Activated CD4-positive, alpha-beta T cell treated with anti-CD3 and anti-CD28 coated beads, Interleukin-2, amount 50 U/mL, for 4 hours (primary cell): ENCODE measurements at places on chromosomes 2 and 18.
A peak's percentile ranks its signal among the peaks of the same experiment; 100 is the strongest.

DNA sequence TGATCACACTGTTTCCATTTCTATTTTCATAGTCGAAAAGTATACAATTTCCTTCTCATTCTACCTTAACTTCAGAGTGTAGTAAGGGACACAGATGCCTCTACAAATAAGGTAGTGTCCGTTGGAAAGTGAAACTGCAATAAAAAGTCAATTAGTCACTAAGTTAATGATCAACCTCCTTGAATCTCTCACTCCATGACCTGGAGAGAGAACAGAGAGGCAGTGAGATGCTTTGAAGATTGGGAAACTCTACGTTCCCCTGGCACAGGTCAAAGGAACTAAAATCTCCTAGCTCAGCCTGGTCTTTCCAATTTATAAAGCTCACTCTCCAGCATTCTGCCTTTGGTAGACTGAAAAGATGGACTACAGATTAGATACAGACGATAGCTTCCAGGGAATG is 153.8 kb upstream of the ACAA2 start:
- no peak for DNase-seq

DNA sequence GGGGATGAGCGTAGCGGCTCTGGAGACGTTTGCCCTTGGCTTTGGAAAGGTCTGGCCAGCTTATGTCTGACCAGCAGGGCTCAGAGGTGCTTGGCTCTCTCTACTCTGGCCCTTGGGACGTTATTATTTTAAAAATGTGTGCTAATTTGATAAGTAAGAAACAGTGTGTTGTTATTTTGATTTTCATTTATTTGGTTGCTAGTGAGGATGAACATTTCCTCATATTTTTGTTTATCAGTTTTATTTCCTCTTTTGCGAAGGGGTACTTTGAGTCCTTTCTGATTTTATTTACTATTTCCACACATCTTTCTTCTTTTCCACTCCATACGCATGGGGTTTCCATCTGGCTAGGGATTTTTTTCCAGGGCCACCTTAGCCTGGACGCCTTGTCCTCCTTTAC is 11.4 kb downstream of the CXCR4 start:
- no peak for DNase-seq

GRCh38 chr2:187382131-187382530 is 65.9 kb downstream of the CALCRL start:
- no peak for DNase-seq

DNA sequence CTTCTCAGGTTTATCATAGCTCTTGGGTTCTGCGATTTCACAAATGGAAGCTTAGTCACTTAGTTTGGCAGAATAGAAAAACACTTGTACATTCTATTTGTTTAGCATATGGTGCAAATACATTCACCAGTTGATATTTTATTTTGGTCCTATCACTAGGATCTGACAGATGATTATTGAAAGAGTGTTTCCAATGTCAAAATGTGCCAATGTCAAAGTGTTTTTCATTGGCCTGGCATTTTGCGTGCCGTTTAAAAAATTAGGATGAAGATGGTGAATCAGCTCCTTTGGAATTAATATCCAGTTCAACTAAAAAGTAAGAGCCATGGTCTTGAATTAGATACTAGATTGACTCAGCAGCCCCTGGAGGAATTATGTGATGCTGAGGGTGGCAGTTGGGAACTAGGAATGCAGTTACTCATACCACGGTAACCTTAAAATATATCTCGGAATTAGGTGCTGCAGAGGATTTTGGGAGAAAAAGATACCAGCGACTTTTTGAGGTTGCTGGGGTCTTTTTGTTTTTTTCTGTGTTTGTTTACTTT is 87.0 kb downstream of the SPHKAP start:
- no peak for DNase-seq

DNA sequence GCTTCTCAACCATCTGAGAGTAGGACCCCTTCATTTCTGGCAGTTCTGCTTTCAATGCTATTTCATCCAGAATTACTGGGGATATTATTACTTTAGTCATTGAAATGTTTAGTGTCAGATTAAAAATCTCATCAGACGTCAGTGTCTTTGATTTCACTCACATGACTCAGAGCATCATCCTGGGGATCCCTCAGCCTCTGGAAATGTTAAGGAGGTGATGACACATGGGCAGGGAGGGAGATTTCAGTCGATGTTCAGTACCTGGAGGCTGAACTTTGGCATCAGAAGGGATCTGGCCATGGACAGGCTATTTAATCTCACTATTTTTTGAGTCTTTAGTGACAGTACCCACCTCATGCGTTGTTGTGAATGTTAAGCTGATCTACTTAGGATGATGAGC is 39.1 kb downstream of the OSBPL6 start:
- DNase-seq, result no peak

GRCh38 chr2:12430407-12431133 is 286.2 kb upstream of the TRIB2 start:
- DNase-seq, result peak; percentile 33

DNA sequence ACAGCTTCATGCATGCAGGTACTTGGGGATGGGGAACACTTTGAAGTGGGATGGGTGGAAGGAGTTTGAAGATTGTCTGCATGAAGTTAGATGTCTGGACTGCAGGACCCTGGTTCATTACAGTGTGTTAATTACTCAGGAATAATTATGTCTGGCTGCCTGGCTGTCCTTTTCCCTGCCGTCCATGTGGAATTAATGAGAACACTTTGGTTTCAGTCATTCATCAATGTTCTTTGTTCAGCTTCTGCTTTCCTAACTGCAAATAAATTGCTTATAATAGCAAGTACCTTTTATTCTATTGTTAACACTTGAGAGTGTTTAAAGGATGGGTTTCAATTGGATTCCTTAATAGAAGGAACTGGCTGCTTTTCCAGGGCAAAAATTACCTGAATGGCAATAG is 35.8 kb downstream of the MTCL1 start:
- DNase-seq, result no peak

DNA sequence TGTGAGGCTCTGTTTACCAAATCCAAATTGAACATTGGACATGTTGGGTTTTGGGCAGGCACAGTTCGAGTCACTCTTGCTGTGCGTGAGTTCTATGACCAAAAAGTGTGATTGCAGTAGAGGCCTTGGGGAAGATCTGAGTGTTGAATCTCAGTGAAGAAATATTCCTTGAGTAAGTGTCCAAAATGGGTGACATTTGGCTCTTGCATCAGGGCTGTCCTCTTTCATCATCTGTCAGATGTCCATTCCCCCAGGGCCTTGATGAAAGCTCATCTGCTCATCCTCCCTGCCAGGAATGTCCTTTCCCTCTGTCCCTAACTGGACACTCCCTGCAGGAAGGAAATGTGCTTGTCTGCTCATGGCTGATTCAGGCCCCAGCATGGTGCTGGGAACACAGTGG is 6.4 kb upstream of the SFTPB start:
- DNase-seq, result no peak

GRCh38 chr2:174581491-174581890 is 16.1 kb downstream of the WIPF1 start:
- no peak for DNase-seq

- no peak for DNase-seq
Measured at GRCh38 chr18:48922801-48923730, 27.7 kb downstream of the SMAD7 start.

DNA sequence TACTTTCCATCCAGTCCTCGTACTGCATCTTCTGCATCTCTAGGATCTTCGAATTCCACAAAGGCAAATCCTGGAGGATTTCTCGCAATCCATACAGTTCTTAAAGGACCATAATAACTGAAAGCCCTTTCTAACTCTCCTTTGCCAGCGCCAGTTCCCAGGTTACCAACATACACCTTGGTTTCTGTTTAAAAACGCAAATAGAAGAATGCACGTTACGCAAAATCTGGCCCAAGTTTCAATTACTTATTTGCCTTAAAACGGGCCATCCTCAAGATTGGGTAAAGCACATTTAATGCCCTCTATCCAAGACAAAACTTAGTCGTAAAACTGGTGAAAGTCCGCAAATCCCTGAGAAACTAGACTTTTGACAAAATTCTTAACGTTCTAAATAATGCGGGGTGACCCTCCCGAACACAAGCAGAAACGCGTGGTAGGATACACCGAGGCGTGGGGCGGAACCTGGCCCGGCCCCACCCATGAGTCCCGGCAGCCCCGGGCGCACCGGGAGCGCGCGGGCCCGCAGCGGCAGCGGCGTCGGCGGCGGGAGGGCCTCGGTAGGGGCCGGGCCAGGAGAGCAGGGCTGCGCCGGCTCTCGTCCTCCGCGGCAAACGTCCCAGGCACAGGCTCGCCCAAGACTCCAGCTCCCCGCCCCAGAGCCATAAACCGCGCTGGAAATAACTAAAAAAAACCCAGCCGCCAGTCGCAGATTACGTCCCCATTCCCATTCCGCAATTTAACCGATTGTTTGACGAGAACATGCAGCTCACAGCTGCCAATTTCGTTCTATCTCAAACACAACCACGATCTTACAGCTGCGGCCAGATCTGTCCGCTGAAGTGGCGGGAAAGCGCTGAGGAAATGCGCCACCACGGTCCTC is 910 bp downstream of the SRSF7 start:
- peak; percentile 42 for DNase-seq

- no peak for DNase-seq
Measured at GRCh38 chr18:3916082-3916481, 466.1 kb downstream of the TGIF1 start.

DNA sequence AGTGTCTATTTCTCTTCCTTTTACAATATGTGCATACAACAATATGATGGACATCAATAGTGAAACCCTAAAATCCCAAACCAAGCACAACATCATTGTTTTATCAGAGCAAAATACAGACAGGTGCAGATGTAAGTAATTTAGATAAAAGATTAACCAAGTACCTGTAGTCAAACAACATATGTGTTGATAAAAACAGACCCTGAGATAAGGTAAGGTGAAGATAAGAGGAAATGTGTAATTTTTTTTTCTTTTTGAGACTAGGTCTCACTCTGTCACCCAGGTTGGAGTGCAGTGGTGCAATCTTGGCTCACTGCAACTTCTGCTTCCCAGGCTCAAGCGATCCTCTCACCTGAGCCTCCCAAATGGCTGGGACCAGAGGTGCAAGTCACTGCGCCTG is 589.8 kb downstream of the PLCL1 start:
- DNase-seq, result no peak

- DNase-seq, result no peak
Measured at GRCh38 chr2:33131749-33132148, 185.0 kb downstream of the LTBP1 start.

DNA sequence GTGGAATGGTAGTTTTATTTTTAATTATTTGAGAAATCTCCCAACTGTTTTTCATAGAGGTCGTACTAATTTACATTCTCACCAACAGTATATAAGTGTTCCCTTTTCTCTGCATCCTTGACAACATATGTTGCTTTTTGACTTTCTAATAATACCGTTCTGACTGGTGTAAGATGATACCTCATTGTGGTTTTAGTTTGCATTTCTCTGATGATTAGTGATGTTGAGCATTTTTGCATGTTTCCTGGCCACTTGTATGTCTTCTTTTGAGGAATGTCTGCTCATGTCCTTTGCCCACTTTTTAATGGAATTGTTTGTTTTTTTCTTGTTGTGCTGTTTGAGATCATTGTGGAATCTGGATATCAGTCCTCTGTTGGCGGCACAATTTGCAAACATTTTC is 242.5 kb downstream of the ZNF521 start:
- no peak for DNase-seq

DNA sequence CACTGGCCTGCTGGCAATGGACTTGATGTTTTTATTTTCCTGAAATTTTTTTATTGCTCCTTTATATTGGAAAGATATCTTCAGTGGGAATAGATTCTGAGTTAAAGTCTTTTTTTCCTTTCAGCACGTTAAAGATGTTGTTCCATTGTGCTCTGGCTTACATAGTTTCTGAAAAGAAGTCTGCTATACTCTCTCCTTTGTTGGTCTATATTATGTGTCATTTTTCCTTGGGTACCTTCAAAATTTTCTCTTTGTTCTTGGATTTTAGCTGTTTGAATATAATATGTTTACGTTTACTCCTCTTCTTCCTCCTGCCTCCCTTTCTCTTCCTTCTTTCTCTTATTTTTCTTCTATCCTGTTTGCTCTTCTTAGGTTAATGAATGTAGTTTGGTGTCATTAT is 105.5 kb downstream of the CAPN13 start:
- no peak for DNase-seq

DNA sequence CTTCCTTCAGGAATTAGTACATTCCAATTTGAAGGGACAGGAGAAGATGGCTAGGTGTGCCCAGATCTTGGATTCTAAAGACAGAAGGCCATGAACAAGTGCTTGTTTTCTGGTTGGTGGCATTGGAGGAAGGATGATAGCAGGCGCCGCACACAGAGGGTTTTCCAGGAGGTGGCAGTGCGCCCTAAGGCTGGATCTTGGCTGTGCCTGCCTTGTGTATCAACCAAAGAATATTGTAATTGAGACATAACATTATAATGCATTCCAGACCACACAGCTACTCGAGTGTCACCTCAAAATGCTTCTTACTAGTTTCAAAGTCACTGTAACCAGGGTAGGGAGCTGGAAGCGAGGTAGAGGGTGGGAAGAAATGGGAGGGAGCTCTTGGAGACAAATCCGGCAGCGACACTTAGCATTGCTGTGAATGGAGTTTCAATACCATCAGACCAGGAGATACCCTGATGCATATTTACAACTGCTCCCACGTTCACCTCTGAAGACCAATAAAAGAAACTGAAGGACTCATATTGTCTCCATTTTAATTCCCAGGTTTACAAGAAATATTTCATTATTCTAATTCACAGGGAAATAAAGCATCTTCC is 42.5 kb downstream of the CPO start:
- DNase-seq, result peak; percentile 37

- DNase-seq, result no peak
Measured at GRCh38 chr2:54604871-54605270, 118.6 kb upstream of the EML6 start.

DNA sequence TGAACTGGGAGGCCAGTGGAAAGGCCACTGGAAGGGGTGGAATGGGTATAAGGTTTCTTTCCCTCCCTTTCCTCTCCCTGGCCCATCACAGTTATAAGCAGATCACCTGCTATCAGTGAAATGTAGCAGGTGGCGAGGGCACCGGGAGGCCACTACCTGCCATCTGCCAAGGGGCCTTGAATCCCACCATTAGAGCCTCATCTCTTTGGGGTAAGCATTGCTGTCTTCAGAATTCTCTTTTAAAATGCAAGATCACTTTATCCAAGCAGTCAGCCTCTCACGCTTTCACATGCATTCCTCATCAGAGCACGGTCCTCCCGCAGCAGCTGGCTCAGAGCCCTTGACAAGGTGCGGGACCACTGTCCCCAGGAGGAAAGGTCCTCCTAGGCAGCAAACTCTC is 268.5 kb downstream of the CELF4 start:
- no peak for DNase-seq

DNA sequence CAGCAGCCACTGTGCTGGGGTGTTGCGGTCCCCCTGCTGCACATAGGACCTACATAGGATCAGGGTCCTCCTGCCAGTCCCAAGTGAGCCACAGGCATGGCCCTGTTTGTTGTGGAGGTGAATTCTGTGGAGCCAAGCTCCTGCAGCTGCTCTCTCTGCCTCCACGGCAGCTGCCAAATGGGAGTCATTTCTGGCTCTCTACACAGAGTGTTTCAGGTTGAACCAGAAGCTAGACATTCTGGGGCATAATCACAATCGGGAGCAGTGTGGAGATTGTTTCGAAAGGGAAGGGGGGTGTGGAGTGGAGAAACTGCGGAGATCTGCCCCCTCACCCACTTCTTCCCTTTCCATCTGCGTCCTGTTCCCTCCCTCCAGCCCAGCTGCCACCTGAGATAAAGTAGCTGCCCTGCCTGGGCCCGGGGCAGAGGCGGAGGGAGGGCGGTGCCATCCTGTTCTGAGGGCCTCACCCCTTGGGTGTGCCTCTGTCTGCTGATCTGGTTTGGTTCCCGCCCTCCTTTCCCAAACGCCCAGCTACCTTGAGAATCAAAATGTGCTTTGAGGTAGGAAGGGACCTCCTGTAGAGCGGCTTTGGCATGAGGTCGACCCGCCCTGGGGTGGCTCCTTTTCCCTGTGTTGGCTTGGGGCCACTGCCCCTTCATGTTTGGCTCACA is 139.4 kb downstream of the WDSUB1 start:
- no peak for DNase-seq

GRCh38 chr2:177597759-177598158 is 205.2 kb downstream of the AGPS start:
- no peak for DNase-seq
